MV-4-11 (cell line): ENCODE measurements at places on chromosomes 16 and 17.

DNA sequence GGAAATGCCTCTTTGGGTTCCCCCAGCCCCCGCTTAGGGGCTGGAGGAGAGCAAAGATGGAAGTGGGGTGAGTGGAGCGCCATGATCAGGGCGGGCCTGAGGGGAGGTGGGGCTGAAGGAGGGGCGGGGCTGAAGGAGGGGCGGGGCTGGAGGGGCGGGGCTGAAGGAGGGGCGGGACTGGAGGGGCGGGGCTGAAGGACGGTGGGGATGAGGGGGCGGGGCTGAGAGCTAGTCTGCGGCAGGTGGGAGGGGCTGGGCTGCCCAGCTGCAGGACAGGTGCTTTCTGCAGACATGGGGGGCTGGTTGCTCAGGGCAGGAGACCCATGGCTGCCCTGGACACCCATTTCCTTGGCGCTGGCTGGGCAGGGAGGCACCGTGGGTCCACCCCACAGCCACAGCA lies 39.1 kb upstream of the PABPN1L start:
- DNase-seq = no peak

- peak; percentile 61 for DNase-seq
Observed at GRCh38 chr17:64343833-64344637, 46.6 kb downstream of the PECAM1 start.

DNA sequence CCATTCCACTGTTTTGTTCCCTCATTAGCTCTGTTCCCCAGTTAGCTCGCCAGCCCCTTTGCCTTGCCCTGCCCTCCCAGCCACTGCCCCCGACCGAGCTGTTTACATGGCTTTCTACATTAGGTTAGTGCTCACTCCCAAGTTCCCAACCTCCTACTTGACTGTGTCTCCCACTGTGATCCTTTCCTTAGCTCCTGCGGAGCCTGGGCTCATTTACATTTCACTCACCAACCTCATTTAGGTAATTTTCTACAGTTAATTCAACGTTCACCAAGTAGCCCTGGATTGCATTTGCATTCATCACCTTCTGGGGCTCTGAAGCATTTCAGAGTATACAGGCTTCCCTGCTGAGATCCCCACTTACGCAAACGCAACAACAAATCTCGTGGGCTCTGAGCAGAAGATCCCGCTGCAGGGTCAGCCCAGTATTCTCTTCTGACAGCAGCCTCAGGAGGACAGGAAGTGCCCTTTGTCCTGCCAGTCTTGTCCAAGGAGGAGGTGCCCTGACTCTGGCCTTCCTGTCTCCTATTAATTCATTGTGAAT lies 325.8 kb upstream of the CCL2 start:
- no peak for DNase-seq

- DNase-seq = no peak
Observed at GRCh38 chr17:56367366-56367765, 214.1 kb downstream of the ANKFN1 start.

GRCh38 chr16:49545741-49546448 lies 172.3 kb downstream of the C16orf78 start:
- DNase-seq = no peak

- DNase-seq = peak; percentile 3
Observed at GRCh38 chr17:10729334-10730193, at the start of gene TMEM220. Gene TMEM220 (minus strand): TSS chr17:10730023. CDS start chr17:10729851, 172 bp downstream.

GRCh38 chr16:57801098-57801808 lies 1.0 kb downstream of the KIFC3 start:
- DNase-seq = no peak
